Retina (tissue), 1 donor: ENCODE measurements at places on chromosomes 5 and 9.

DNA sequence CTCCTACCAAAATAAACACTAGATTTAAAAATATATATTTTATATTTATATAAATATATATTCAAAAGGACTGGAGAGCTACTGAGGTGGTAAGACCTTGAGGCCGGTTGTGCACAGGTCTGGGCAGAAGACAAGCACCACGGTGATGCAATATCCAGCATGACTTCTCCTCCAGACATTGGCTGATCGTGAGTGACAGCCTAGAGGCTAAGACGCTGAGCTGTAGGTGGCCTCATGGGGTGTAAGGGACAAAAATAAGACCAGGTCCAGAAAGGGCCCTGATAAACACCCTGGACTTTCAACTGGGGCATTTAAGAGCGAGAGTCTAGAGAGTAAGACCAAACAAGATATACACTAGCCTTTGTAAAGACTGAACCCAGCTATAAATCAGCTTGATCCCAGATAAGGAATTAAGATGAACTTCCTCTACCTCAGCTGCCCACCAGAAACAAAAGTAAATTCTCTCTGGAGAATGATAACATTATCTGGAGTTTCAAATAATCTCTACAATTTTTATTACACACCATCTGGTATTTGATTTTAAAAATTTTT is 14.2 kb upstream of the C5orf47 start:
- no peak for DNase-seq

DNA sequence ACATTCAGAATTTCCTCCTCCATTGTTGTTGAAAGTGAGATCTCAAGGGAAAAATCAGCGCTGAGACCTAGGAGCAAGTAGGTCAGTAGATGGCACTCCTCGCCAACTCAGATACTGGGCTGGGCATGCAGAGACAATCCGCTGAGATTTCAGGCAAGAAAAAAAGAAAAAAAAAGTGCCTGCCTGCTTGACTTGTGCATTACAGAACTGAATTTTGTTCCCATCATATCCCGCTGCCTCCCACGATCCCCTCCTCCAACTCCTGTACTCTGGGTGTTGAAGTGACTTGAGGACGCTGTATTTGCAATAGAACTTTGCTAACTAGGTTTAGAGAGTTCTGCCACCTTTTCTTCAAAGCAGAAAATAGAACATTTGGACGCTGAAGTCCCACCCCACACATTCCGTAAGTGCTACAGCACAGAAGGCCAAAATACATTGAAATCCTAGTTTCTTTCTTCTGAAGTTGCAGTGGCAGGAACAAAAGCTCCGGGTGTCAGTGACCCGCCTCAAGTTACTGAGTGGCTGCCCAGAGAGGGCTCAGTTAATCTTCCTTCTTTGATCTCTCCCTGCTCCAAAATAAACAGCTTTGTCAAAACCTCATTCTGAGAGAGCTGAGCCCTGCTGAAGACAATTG is 265.8 kb downstream of the MLLT3 start:
- DNase-seq = peak; percentile 80

DNA sequence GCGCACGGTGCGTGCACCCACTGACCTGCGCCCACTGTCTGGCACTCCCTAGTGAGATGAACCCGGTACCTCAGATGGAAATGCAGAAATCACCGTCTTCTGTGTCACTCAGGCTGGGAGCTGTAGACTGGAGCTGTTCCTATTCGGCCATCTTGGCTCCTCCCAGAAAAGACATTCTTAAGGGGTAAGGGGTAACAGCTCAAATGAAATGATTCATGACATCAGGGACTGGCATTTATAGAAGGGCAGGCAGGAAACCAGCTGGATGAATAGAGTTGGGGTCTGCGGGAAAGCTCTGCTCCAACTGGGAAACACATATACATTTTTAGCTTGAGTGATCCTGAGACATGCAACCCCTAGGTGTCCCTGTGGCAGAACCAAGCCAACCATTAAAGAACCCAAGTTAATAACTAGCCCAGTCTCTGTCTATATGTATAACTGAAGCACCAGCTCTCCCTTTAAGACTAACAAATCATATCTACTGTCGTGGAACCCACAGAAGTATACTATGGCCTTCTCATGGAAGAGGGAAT is 119.3 kb downstream of the LMNB1 start:
- DNase-seq = no peak

- no peak for DNase-seq
Measured at GRCh38 chr5:79834098-79834753, 144.6 kb downstream of the CMYA5 start.

DNA sequence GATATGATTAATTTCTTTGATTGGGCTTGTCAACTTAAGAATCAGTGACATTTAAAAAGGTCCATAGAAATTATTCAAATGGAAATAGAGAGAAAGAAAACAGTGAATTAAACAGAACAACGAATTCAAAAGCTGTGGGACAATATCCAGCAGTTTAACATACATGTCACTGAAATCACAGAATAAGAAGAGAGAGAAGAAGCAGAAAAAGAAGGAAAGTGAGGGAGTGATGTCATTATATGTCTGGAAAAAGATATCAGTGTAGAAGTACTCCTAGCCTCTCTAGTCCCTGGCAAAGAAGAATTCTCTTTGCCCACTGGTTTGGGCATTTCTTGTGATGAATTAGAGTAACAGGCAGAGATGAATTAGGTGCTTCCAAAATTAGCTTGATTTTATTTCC is 109.2 kb upstream of the ABCA1 start:
- no peak for DNase-seq

DNA sequence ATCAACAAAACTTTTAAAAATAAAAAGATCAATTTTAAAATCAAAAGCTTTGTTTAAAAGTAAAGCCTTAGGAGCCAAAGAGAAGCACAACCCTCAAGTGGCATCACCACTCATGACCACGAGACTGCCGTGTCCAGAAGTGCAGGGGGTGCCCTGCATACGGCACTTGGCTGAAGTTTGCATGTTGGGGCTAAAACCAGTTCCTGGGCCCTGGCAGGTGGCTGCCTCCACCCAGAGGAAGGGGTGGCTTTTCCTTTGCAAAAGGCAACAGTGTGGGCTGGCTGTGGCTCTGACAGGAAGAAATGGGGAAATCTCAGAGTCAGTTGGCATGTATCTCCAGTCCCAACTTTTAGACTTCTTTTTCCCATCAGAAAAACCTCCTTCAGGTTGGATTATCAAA is 15.3 kb downstream of the TRMO start:
- DNase-seq = no peak

DNA sequence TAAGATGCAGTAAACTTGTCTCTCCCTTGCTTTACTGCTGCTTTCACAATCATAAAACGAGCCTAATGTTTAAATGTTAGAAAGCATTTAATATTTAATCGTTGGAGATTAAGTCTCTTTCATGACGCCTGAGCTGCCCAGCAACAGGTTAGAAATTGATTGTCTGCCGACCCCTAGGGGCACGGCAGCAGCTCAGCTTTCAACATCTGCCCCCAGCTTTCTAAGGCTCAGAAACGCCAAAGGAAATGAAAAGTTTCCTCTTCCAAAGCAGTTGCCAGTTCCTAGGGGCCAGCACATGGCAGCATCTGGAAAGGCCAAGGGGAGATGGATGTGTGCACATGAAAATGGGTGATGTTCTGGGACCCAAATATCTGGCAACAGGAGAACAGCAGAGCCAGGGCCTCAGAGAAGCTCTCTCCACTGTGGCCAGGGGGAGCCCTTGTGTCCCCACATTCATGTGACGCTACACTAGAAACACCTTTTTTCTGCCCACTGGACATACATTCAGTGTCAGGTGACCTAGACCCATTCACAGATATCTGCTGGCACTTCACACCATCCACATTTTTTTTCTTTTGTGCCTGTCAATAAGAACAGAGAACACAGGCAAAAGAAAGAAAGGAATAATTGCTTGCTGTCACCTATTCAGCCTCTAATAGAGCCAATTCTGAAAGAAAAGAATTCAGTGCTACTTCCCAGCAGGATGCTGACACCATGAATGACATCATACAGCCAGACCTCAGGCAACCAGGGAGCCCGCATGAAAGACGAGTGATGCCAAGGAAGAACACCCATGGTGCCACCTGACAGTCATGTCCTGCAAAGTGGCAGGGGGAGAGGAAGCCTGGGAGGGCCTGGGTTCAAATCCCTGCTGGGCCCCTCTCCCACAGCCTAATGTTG is 205.0 kb upstream of the TAS2R1 start:
- peak; percentile 39 for DNase-seq

- no peak for DNase-seq
Measured at GRCh38 chr9:70402213-70402612, 12.2 kb downstream of the KLF9 start.

- DNase-seq = no peak
Measured at GRCh38 chr5:100575815-100576214, 40.6 kb downstream of the FAM174A start.

- DNase-seq = no peak
Measured at GRCh38 chr9:77750284-77750683, 102.2 kb upstream of the GNA14 start.

DNA sequence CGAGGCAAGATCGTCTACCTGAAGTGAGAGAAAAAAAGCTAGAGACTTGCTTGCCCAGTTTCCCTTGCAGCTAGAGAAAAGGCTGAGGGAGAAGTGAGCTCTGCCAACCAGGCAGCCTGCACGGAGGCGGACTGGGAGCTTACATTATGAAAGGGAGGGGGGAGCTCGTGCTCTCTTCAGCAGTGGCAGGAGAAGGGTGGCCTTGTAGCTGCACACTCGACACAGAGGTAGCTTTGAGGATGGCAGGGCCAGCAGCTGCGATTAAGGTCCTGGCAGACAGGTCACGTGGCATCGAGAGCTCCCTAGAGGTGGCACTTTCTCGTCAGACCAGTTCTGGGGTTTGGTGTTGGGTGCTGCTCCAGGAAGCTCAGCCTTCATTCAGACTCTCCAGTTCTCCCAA is 26.7 kb downstream of the APBA1 start:
- no peak for DNase-seq

GRCh38 chr5:135323701-135324132 is 75.3 kb downstream of the MACROH2A1 start:
- DNase-seq = no peak

DNA sequence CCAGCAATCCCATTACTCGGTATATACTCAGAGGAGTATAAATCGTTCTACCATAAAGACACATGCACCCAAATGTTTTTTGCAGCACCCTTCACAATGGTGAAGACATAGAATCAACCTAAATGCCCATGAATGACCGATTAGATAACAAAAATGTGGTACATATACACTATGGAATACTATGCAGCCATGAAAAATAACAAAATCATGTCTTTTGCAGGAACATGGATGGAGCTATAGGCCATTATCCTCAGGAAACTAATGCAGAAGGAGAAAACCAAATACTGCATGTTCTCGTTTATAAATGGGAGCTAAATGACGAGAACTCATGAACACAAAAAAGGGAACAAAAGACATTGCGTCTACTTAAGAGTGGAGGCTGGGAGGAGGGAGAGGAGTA is 114.5 kb downstream of the HTR4 start:
- DNase-seq = no peak

GRCh38 chr5:150656191-150657132 is 4.6 kb upstream of the MYOZ3 start:
- DNase-seq = peak; percentile 93

DNA sequence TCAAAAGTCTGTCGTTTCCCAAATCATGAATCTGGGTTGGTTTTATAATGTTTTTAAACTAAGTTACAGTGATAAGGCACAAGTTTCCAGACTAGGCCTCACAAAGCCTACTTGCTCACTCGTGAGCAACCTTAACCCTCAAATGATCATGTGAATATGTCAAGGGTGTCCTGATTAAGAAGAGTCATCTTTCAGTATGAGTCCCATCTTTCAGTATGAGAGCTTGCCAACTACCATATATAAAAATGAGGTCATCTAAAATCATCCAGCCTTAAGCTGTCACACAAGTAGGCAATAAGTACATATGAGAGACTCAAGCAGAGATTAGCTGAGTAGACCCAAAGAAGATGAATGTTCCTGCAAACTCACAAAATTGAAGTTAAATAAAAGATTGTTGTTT is 668.4 kb upstream of the FAM174A start:
- no peak for DNase-seq

DNA sequence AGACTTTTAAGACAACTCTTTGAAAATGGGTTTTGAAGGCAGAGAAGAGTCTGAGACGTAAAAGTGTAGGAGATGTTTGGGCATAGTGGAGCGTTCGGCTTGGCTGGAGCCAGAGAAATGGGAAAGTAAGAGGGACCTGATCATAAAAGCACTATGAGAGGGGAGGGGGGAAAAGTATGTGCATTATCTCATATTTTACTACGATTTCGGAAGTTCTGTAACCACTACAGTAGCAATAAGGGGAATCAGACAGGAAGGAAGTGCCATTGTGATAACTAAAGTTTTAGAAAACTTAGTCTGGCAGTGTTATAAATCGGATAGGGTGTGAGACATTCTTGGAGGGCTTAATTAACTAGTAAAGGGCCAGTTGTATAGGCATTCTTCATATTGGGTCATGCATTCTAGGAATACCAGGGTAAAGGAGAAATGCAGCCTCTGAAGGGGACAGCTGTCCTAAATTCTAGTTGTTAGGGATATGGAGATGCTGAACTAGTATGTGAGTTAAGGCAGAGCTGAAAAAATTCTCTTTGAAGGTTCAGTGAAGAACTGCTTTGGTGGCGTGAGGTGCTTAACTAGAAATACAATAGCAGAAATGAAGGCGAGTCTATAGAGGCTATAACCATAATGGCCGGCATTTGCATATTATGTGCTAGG is 83.8 kb upstream of the FREM1 start:
- no peak for DNase-seq

- no peak for DNase-seq
Measured at GRCh38 chr5:97095318-97095732, 47.1 kb downstream of the LIX1 start.

- DNase-seq = no peak
Measured at GRCh38 chr9:129225815-129226214, 47.8 kb upstream of the IER5L start.

DNA sequence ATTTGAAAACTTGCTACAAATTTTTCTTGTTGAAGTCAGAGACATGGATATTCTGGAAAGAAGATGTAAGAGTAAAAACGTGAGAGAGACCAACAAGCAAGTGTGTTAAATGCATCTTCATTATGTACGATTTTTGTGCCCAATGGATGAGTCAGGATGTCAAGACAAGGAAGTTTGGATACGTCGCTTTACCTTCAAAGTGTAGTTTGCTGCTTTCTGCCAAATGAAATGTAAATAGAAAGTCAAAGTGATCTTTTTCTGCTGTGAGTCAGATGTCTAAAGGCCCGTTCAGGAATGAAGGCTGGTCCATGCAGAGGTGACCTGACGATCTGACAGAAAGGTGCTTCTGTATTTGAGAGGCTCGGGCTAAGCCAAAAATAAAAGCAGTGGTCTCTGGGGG is 273.1 kb upstream of the PIK3R1 start:
- no peak for DNase-seq
